NCI-H524 (cell line): ENCODE measurements at places on chromosomes 6 and 20.

GRCh38 chr6:3584606-3585005 lies 127.8 kb upstream of the SLC22A23 start:
- no peak for DNase-seq

GRCh38 chr20:62666736-62667529 lies 24.6 kb downstream of the SLCO4A1 start:
- no peak for DNase-seq

- no peak for DNase-seq
Measured at GRCh38 chr6:25946631-25947030, 16.0 kb upstream of the TRIM38 start.

GRCh38 chr6:10426781-10427279 lies 12.0 kb upstream of the TFAP2A start:
- no peak for DNase-seq

DNA sequence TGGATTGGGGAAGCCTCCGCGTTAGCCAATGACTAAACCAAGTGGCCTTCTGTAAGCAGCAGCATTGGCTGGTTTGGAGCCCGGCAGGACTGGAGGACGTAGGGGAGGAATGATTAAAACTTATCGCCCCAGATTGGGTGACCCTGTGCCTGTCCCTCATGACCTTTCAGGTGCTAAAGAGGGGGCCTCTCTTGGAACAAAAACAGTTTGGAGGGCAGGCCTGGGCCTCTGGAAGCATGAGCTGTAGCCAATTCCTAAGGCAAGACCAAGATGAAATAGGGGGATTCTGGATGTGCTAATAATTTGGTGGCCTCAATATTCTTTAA lies 1.4 kb downstream of the GMPR start:
- DNase-seq, result no peak

- DNase-seq, result no peak
Measured at GRCh38 chr6:75317503-75318206, 33.1 kb upstream of the TMEM30A start.

DNA sequence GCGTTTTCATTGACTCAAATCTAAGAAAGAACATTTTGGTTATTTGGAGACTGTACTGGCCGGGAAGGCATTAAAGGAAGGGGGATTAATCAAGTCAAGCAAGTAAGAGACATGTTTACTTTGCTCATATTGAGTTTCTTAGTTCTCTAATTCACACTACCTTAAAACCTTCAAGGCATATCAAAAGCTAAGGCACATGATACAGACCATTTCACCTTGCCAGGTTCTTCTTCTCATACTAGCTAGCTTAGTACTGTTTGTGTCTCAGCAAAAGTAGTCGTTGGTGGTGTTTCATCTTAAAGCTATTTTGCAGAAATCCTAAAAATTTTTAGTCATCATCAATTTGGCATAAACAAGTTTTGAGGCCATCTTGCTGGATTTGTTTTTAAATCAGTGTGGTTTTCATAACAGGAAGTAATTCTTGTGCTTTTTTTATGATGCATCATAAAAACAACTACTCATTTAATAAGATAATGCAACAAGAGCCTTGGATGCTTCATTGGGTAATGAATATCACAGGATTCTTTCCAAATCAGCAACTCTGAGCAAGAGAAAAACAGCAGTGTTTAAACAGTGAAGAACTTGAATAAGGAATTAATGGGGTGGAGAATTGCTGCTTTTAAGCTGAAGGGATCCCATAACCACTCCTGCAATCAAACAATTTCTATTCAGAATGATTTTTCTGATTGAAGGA lies 425.3 kb downstream of the EPM2A start:
- no peak for DNase-seq

- peak; percentile 7 for DNase-seq
Measured at GRCh38 chr20:4569092-4569491, 152.6 kb upstream of the PRND start.

DNA sequence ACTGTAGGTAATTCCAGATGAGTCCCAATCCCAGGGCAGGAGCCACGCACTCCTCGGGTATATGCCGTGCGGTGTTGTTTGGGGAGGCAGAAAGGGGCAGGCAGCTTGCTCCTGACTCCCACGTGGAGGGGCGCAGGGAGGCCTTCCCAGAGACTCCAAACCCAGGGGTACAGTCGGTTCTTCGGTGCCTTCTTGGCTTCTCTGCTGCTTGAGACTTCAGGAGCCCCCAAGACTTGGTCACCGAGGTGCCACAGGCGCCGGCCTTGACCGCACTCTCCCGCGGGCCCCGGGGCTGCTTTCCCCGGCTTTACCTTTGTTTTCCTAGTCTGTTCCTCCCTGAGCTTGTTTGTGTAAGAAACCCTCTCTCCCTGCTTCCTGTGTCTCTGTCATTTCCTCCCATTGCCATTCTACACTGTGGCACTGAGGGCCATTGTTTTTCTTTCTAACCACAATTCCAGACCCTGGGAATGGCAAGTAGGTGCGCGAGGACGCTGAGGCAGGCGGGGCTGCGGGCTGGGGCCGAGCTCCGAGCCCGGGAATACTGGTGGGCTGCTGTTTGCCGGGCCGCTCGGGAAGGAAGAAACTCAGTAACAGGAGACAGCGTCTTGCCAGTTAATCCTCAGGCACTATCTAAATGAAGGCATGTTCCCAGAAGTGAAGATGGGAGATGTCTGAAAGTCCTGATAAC lies 215.6 kb upstream of the HEY2 start:
- no peak for DNase-seq

DNA sequence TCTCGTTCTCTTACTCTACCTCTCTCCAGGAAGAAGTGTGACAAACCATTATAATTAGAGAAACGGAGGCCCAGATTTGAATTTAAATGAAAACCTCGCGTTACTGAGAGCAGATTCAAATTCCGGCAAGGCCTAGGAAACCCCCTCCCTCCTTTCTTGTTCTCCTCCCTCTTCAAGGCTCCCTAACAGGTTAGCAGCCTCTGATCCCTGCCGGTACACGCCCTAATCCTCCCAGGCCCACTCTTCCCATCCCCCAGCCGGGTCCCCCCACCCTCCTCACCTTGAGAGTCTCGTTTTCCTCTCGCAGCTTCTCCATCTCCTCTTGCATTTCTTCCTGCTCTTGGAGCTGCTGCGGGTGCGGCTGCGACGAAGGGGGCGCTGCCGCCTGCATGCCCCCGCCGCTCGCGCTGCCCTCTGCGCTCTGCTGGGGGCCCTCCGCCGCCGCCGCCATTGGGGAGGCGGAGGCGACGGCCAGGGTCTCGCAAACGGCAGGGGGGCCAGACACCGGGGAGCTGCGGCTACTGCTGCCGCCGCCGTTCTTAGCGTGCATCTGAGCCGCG lies 3.8 kb downstream of the MTCL3 start:
- peak; percentile 56 for DNase-seq

DNA sequence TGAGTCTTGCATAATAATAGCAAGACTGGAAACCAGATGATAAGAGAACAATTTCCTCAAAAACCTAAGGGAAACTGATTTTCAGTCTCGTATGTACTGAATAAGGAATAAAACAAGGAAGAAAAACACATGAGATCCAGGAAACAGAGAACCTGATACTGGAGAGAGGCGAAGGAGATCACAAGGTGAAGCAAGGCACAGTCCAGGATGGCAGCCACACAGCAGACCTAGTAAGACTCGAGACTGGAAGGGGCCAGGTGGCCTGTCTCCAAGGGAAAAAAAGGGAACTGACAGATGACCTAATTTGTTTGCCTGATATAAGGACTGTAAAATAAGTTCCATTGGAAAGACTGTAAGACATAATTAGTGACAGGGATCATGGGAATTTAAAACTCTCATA lies 71.1 kb downstream of the TASP1 start:
- peak; percentile 52 for DNase-seq

DNA sequence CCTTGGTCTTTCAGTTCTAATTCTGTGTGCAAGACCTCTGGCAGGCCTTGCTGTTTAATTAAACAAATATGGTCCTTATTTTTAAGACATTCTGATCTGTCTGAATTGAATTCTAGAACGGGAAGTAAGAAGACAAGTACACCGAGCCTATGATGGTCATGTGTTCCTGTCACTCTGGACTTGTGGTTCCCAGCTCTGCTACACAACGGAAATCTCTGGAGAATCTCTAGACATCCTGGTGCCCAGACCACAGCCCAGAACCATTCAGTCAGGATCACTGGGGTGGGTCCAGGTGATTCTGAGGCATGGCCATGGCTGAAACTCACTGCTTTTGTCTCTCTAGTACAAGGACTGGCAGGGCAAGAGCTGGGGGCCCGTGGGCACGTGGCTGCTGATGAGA lies 15.9 kb upstream of the KCNK16 start:
- DNase-seq, result no peak

DNA sequence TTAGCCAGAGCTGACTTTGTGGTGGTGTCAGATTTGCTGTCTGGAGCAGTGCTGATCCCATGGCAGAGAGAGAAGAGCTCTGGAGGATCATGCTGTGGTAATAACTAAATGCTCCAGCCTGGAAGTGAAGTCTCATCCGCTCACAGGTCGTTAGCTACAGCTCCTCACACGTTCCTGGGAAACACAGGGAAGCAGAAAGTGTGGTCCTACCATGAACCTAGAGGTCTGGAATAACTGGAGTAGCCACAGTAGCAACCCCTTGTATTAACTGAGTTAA lies 2.7 kb downstream of the HIVEP1 start:
- no peak for DNase-seq

GRCh38 chr6:127267646-127268625 lies 1.3 kb downstream of the RNF146 start:
- no peak for DNase-seq

DNA sequence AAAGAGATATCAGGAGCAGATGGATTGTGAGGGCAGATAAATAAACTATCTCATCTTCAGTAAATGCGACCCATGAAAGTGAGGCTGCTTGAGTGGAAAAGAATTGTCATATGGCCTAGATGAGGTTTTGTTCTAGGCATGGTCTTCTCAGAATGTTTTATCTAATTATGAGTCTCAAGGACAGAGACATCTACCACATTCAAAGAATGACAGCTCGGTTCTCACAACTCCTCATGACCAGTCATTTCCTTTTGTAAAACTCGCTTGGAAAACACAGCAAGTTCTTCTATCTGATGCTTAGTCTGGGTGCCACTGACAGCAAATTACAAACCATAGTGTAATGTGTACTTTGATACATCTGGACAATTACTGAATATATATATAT lies 140.5 kb downstream of the CCDC170 start:
- DNase-seq, result no peak

- DNase-seq, result no peak
Measured at GRCh38 chr6:135464634-135465033, 32.9 kb downstream of the AHI1 start.
